H7 (cell line): ENCODE measurements at places on chromosomes 1 and 21. TPM values are rescaled to one million over a fixed set of nuclear protein-coding genes. Genes with fewer than 3 reads are reported as not detected.

The PROK1 gene
- total RNA-seq = not detected in 2 replicates

The DEPDC1 gene
- total RNA-seq = 66.5 and 97.1 TPM in 2 replicates

The AK5 gene
- 0.35 and 1.2 TPM in 2 replicates for total RNA-seq

The MCOLN3 gene
- 1.2 and 1.5 TPM in 2 replicates for total RNA-seq

The ST6GALNAC5 gene
- 11.6 and 15.7 TPM in 2 replicates for total RNA-seq

The AGO3 gene
- 28.5 and 35.3 TPM in 2 replicates for total RNA-seq

The CFAP45 gene
- total RNA-seq = 0.17 and 1.6 TPM in 2 replicates

The FLG2 gene
- total RNA-seq = not detected in 2 replicates

The FLG gene
- not detected in 2 replicates for total RNA-seq
